NCI-H774 (cell line): ENCODE measurements at places on chromosomes 6 and 20.

DNA sequence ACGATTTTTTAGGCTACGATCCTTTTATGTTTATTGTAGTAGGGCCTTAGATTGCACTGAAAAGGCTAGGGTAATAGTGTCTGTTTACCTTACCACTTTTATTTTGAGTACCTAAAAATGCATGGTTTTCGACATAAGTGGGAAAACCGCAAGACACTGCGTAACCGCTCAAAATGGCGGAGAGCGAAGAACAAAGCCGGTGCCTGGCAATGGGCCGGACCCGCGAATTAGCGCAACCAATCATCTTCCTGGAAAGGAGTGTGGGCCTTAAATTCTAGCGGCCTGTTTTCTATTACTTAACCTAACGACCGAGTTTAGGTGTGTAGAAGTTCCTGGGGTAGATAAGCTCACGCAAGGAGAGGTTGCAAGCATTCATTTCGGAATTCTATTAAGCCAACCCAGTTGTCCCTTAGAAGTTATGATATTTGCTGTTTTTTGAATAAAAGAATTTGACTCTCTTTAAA, 118.0 kb downstream of the HFE start:
- DNase-seq: peak; percentile 85

DNA sequence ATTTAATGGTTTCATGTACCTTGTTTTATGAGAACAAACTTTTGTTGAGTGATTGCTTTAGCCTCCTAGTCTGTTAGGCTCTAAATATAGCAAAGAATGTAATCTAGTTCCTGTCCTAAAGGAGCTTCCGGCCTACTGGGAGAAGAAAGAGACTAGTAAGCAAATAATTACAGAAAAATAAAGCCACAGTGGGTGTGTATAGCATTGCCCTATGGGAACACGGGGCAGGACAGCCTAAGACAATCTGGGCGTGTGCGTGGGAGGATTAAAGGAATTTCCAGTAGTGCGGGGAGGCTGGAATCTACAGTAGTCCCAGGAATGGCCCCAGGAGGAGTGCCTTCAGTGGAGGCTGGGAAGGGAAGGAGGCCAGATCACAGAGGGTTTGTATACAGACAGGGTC, 98.1 kb upstream of the AKAP12 start:
- DNase-seq: no peak

DNA sequence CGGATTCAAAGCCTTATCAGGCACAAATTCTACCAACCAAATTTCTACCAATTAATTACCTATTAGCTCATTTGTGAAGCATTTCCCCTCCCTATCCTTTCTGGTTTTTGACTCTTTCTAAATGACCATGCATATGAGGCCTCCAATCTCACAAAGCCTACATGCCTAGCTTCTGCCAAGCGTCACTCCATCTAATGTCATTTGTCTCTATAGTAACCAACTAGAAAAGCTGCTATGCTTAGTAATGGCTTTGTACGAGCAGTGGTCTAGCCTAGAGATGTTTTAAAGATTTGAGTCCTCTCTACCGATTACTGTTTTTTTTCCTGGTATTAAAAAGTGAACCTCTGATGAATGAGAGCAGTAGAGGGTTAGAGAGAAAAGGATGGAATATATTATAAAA, 4.8 kb upstream of the ASF1A start:
- peak; percentile 66 for DNase-seq

- DNase-seq: no peak
Measured at GRCh38 chr6:21142741-21143140, 450.8 kb upstream of the SOX4 start.

GRCh38 chr6:139372326-139373153, 1.9 kb downstream of the CITED2 start:
- no peak for DNase-seq

DNA sequence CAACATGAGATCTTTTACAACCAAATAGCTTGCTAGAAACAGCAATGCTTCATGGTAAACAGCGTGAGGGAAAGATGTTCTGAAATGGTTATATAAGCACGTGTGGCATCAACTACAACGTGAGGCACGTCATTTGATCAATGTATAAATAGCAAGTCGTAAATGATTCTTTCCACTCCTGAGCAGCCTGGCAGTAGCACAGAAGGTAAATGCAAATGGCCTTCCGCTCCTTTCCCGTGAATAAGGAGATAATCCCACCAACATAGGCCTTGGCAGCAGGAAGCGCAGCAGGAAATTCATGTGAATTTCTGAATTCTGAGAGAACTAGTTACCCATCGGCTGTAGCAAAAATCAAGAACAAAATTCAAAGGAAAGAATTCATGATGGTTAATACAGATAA, 17.0 kb downstream of the RPS6KA2 start:
- DNase-seq: no peak

GRCh38 chr20:40286975-40287531, 402.0 kb downstream of the MAFB start:
- no peak for DNase-seq

DNA sequence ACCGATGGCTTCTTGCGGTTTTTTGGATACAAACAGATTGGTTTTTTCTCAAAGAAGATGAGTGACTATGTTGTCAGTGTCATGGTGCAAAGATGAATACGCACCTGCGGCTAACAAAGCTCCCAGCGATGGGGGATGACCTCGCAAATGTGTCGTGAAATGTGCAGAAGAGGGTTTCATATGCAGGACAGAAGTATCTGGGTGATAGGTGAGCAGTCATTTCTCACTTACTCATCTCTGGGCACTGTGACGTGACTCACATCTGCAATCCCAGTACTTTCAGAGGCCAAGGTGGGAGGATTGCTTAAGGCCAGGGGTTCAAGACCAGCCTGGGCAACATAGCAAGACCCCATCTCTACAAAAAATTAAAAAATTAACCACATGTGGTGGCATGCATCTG, 216.3 kb downstream of the ERMARD start:
- DNase-seq: no peak

DNA sequence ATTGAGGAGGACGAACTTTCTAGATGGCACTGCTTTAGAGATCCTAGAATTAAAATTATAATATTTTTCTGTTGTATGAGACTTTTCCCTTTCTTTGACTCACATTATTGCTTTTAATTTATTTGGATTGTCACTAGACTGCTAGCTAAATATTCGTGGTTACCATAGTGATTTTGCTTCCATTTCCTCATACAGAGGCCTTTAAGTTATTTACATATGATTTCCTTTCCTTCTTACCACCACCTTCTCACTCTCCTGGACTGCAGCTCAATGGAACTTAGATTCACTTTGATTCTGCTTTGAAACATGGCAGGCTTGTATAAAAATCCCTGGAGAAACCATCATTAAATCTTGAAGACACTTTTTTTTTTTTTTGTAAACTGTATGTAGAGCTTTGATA, 222.9 kb downstream of the LAMA2 start:
- DNase-seq: no peak

DNA sequence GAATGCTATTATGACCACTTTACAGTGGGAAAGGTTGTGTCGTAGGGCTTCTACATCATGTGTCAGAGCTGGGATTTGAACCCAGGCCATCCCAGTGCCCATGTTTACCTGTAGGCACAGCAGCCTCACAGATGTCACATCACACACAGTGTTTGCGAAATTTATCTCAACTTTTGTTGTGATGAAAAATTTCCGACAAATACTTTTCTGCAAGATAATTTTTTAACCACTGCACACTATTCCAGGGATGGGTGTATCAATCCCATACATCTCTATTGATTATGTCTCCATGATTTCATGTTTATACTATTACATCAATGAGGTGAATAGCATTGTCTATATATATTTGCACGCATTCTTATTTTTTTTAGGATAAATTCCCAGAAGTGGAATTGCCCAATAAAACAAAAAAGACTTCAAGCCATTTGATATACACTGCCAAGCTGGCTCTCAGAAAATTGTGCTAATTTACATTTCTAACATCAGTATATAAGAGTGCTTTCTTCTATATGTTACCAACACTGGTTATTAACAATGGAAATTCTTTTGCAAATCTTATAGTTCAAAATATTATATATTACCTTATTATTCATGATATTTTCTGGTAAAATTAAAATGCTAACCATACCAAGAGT, 189.1 kb upstream of the ZNF217 start:
- DNase-seq: no peak

- no peak for DNase-seq
Measured at GRCh38 chr6:108002365-108003221, 44.6 kb upstream of the SEC63 start.

DNA sequence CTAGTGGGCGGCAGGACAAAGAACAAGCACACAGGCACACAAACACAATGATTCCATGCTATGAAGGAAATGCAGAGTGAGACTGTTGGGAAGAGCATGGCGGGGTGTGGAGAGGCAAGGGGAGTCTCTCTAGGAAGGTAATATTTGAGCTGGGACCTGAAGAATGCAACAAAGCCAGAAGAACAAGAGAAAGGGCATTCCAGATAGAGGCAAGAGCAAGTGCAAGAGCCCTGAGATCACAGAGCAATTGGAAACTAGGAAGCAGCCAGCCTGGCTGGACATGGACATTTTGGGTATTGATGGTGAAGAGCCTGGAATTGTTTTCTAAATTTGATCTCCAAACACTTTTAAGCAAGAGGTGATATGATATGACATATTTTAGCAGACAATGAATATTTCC, 15.4 kb downstream of the SRXN1 start:
- no peak for DNase-seq

DNA sequence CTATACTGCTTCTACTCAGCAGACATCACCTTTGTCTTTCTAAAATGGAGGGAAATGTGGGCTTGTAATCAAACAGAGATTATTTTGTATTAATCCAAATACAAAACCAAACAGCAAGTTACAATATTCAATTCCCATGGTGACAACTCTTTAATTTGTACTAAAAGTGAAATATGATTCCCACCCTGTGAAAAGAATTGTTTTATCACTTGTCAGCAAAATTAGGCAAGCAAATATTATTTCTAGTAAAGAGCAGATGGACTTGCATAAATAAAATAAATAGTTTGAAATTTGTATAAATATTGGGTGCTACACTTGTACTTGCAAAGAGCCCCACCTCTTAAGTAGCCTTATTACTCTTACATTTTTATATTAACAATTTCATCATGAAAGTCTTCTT, 6.1 kb upstream of the TXLNB start:
- DNase-seq: no peak

DNA sequence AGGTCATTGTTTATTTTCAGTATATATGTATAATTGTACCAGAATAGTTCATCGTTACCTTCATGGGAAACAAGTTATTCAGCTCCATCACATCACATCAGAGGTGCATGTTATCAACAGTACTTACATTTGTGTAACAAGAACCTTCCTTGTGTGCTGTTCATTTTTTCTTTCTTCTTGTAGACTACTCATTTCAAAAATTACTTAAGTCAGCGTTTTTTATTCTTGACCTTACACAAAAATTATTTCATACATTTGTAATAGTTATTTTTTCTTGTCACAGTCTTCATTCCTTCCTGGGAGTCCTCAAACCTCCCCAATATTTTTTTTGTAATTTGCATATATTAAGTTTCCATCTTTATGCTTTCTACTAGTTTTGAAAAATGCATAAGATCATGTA, 725.7 kb upstream of the ADGRB3 start:
- no peak for DNase-seq

GRCh38 chr20:3229798-3230197, 9.2 kb downstream of the SLC4A11 start:
- no peak for DNase-seq

- DNase-seq: no peak
Measured at GRCh38 chr6:105545947-105546731, 143.3 kb upstream of the PREP start.

- DNase-seq: no peak
Measured at GRCh38 chr20:25193843-25194242, 1.7 kb upstream of the ENTPD6 start.

- DNase-seq: no peak
Measured at GRCh38 chr6:151239603-151240035, at the start of gene AKAP12. Gene AKAP12, plus strand, starts transcription at chr6:151239967. Its CDS starts 596 bp downstream, at chr6:151240563.

DNA sequence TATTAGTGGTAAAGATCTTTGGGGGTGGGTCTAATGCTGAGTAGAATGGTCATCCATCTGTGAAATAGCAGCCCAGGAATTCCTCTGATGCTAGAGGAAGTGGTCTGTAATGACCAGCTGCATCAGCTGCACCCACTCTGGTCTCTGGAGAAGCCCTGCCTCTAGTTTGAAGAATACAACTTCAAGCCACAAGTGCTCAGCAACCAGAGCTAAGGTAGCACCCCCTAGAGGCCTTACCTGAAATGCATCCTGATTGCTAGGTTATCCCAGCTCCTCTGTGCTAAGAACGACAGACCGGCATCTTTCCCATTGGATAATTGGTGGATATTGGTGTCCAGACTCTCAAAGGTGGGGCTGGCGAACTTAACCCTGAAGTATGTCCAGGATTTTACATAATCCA, 58.2 kb downstream of the DNAH8 start:
- DNase-seq: no peak

DNA sequence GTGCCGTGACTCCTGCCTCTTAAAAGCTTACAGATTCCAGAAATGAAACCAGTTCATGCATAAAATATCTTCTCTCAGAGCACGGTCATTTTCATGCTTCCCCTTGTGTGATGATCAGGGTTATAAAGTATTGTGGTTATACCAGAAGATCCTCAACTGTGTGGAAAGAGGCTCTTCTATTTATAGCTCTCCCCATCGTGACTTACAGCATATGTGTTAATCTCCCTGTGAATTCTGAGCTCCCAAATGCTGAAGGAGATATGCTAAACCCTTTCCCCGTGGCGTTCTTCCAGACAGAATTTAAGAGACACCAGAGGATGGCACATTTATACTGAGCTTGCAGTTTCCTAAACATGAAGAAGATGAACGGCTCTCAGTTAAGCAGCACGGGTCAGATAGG, 158.8 kb downstream of the CDH26 start:
- no peak for DNase-seq

GRCh38 chr6:149563203-149563927, 2.8 kb upstream of the GINM1 start:
- DNase-seq: no peak

DNA sequence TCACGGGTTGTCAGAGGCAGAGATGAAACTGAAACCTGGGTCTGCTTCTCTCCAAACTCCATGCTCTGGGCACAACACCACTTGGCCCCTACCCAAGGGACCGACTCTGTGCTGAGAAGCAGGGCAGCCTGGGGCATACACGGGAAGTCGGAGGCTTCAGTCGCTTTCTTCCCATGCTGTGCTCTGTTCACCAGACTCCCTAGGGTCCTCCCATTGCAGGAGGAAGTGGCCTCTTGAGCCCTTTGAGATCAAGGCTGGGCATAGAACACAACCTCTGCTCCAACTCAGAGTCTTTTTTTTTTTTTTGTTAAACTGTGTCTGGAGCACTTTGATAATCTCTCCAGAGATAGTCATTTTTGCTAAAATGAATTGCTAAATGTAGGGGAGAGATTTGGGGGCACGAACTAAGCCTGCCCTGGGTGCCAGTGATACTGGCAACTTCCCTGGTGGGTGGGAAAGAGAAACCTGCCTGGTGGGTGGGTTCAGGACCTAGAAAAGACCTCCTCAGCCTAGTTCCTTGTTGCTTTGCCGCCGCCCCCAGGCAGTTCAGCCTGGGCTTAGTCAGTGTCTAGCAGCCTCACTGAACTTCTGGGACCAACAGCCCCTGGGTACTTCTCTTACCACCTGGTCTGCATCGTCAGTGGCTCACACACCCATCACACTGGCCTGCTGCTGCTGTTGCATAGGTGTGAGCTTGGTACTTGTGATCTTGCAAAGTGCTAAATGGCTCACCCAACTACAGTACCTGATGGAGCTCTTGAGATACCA, 62.0 kb downstream of the PPP1R14C start:
- DNase-seq: no peak
